Astrocyte of the spinal cord (primary cell): ENCODE measurements at places on chromosomes 4 and X.

GRCh38 chr4:2968381-2968780, 5.0 kb downstream of the GRK4 start:
- DNase-seq, result no peak

DNA sequence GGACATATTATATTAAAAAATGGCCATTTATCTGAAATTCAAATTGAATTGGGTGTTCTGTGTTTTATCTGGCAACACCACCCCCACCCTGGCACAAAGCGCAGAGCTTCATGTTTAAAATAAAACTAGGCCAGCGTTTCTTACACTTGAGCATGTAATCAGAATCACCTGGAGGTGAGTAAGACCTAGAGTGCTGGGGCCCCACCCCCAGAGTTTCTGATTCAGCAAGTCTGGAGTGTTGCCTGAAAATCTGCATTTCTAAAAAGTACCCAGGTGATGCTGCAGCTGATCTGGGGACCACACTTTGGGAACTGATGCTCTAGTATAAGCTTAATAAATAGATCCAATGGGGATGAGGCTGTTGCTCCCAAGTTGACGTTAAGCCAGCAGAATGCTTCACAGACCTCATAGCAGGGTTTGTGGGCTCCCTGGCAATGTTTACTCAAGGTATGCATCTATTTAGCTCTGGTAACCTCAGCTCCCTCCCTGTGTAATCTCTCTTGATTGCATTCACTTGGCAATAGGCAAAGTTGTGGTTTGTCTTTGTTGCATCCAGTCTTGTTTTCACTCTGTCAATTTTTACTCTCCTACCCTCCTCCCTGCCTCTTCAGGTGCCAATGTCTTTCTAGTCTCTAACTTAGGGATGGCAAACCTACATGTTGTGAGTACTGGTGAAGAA, 99.8 kb upstream of the TEX13D start:
- no peak for DNase-seq

GRCh38 chr4:4764558-4764905, 94.9 kb upstream of the MSX1 start:
- DNase-seq, result no peak

- no peak for DNase-seq
Measured at GRCh38 chrX:38236901-38237615, 16.4 kb upstream of the SRPX start.

DNA sequence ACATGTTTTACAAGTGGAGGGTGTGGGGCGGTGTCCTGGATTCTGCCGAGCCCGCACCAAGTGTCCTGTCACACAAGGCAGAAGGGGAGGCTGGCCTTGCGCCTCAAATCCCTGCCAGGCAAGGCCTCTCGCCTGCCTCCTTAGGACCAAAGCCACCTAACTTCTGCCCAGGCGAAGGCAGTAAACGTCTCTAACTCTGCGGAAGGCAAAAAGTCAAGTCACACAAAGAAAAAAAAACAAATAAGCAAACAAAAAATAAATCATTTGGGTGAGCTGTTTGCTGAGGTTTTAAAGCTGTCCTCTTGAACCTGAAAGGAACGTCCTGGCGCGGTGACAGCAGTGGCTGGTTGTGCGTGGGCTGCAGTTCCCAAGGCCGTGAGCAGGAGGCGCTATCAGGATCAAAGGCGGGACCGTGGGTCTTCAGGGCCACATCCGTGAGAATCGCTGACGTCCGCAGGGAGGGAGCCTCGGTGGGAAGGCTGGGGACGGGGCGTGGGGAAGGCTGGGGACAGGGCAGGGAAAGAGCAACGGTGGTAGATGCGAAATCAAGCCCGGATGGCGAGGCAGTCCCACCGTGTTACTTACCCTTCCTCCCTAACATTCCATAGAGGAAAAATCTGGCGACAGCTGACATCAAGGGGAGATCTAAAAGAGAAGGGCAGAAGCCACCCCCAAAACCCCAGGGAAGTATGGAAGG, 99.1 kb downstream of the TRAPPC11 start:
- DNase-seq, result no peak

DNA sequence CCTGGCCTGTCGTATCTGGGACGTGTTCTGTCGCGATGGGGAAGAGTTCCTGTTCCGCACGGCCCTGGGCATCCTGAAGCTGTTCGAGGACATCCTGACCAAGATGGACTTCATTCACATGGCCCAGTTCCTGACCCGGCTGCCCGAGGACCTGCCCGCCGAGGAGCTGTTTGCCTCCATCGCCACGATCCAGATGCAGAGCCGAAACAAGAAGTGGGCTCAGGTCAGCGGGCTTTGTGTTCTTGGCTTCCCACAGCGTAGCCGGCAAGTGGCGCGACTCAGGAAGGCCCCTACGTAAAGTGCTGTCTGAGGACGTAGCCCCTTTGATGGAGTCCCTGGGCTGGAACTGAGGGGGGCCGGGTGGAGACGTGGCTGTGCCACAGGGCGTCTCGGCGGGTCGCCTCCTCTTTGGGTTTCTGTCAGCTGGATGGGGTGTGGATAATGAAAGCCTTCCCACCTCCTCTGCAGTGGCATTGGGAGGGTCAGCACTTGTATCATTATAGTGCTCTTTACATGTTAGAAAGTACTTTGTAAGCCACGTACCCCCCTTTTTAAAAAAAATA, 18.1 kb upstream of the TADA2B start:
- DNase-seq, result no peak

DNA sequence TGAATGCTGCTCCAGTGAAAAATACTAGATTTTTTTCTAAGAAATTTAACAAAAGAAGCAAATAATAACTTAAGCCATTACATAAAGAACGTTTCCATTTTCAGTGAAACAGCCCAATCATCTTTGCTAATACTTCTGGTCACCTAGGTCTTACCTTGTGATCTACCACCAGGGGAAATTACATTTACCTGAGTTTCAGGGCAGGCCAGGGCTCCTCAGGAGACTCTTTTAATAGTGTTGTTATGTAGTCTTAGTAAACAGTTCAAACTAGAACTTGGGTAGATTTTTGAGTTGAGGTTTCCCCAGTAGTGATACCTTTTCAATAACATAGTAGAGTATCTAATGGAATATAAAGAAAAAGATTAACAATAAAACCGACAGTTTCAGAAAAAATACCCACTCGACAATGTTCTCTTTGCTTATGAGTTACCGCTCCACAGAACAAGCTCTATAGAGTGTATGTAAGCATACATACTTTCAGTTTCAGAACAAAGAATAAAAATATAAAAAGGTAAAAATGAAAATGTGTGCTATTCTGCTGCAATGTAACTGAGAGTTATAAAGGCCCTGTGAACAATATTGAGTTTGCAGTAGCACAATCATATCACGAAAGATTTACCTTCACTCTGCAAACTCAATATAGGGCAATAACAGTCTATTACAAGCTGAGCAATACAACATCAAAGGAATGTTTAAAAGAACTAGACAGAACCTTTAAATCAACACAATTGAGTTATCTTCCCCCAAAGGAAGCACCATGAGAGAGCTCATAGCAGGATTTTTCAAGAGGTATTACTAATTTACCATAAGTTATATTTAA, 165.8 kb downstream of the ATOH1 start:
- no peak for DNase-seq

DNA sequence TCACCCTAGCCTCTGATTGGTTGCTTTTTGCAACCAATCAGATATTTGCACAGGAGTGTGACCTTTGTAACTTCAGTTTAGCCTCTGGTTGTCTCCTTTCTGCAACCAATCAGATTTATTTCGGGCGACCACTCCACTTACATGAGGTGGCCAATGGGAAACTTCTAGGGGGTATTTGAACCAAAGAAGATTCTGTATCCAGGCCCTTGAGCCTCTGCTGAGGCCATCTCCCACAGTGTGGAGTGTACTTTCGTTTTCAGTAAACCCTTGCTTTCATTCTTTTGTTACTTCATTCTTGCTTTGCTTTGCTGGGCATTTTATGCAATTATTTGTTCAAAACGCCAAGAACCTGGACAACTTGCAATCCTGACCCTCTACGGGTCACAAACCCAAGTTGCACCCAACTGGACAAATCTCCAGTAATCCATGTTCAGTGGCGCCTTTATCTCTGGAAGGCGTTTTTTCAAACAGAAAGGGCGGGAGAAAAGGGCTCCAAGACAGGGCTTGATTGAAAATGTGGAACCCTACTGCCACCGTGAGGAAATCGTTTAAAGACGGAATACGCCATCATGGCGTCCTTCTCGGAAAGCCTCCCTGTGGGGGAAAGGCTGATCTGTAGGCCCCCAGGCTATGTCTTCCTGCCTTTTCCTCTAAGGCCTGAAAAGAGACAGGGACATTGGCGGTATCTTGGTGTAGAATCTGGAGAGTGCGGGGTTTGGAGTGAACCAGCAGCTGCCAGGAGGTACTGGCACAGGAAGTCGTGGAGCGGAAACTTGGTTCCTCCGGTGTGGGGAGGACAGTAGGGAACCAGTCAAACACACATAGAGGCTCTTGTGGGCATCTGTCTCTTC, 184.6 kb downstream of the OR13H1 start:
- peak; percentile 89 for DNase-seq

- no peak for DNase-seq
Measured at GRCh38 chr4:48065587-48066052, 49.0 kb downstream of the NIPAL1 start.

- no peak for DNase-seq
Measured at GRCh38 chr4:77175201-77175611, 18.2 kb downstream of the CCNG2 start.
